Activated CD8-positive, alpha-beta memory T cell treated with anti-CD3 and anti-CD28 coated beads for 1 hour (primary cell): ENCODE measurements at places on chromosomes 16 and 17.

GRCh38 chr16:69250081-69250480 is 61.1 kb upstream of the VPS4A start:
- no peak for DNase-seq

DNA sequence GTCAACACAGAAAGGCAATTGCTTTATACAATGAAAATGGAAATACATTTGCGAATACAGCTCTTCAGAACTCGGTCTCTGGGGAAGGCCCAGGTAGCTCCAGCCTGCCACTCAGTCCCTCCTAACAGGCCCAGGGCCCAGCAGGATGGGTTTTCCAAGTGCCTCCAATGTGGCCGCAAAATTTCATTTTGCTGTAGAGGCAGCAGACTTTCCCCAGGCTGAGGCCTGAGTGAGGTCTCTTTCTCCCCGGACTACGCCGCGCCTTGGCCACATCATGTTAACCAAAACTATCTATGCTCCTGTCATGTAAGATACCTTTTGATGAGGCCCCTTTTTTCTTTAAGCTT is 606.0 kb upstream of the SALL1 start:
- no peak for DNase-seq

- no peak for DNase-seq
Observed at GRCh38 chr16:5078626-5079025, 7.0 kb downstream of the ALG1 start.

- no peak for DNase-seq
Observed at GRCh38 chr16:11308493-11309283, 27.6 kb upstream of the PRM1 start.

- no peak for DNase-seq
Observed at GRCh38 chr16:15966836-15967546, 17.6 kb downstream of the ABCC1 start.

DNA sequence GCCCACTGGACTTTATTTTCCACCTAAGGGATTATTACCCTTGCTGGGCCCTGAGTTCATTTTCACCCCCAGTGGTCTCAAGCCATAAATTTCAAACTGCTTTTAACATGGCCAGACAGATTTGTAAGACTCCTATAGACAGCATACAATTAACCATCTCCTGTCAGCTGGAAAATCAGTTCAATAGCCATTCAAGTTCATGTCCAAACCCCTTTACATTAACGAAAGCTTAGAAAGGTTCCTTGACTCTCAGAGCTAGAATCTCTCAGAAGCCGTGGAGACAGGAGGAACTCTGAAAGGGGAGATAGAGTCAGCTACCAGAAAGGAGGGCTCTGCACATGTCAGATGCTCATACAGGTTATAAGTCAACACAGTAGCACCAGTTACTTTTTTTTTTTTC is 23.3 kb downstream of the SOX9 start:
- DNase-seq = no peak

DNA sequence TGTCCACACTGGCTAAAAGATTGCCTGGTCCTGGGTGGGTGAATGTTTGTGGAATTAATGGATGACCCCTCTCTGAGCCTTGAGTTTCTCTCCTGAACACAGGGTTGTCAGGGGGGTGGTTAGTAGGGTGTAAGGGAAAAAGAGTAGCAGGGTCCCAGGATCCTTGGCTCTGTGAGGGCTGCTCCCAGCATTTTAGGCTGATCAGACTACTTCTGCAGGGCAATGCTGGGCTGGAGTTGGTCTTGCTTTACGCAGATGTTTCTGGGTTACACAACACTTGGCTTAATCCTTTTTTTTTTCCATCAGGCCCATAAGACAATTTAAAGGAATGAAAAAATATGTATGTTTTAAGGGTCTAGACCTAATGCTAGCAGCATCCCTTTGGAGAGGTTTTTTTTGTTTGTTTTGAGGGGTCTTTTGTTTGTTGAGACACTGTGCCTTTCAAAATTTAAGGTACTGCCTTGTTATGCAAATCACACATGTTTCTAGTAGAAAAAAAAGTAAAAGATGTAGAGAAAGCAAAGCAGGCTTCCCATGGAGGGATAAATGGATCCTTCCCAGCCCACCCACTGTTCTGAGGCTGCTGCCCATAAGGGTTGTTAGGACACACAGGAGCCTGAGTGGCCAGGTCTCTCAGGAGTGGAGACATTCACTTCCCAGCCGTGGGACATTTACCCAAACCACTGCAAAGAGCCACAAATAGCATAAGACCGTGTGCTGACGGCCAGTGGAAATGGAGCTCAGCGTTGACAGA is 225.6 kb upstream of the HSBP1 start:
- no peak for DNase-seq

GRCh38 chr17:73954951-73955350 is 248.5 kb upstream of the RPL38 start:
- no peak for DNase-seq

DNA sequence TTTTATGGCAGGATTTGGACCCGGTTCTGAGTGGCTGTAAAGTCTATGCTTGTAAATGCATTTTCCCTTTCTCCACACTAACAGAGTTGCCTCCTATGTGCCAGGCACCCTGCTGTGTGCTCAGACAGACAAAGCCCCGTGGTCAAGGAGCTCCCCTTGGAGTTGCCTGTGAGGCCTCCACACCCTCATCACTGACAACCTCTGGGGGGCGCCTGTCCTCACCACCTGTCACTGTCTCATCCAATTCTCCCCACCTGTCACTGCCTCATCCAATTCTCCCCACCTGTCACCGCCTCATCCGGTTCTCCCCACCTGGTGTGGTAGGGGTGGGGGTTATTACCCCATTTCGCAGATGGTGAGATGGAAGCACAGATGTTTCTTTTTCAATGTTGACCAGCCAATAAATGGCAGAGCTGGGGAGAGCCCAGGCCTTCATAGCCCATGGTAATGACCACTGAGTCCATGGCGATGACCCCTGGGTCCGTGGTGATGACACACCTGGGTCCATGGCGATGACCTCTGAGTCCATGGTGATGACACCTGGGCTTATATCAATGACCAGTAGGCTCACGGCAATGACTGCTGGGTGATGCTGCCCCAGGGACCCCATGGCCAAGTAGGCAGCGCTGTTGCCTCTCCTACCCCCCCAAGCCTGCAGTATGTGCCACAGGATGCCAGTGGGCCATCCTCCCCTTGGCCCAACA is 150.1 kb downstream of the IRF8 start:
- DNase-seq = no peak

GRCh38 chr16:88527186-88527936 is 42.8 kb upstream of the ZC3H18 start:
- peak; percentile 35 for DNase-seq

- no peak for DNase-seq
Observed at GRCh38 chr16:31874366-31875111, 932 bp downstream of the ZNF267 start.

GRCh38 chr17:32470405-32471167 is 16.2 kb upstream of the CDK5R1 start:
- DNase-seq = no peak
